ENCODE measurements at places on chromosomes 6 and 20.

GRCh38 chr6:121925024-121925423 lies 474.4 kb upstream of the HSF2 start:
- DNase-seq = no peak

GRCh38 chr20:17785007-17785406 lies 85.2 kb downstream of the BANF2 start:
- DNase-seq = no peak

DNA sequence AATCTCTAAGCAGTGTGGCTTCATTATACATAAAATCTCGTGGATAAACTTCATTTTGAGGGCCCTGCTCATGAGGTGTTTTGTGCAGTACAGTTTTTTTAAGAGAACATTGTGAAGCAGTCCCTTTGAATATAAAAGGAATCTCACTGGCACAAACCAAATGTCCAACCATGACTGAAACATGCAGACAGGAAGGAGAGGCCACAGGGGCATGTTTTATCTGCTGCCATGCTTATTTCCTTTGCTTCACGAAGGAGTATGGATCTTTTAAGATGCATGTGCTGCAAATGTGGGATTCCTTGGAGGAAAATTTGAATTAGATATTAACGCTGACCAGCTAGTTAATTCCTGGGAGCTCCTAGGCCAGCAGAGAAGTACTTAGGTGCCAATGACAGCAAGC lies 192.3 kb downstream of the DST start:
- DNase-seq = no peak

DNA sequence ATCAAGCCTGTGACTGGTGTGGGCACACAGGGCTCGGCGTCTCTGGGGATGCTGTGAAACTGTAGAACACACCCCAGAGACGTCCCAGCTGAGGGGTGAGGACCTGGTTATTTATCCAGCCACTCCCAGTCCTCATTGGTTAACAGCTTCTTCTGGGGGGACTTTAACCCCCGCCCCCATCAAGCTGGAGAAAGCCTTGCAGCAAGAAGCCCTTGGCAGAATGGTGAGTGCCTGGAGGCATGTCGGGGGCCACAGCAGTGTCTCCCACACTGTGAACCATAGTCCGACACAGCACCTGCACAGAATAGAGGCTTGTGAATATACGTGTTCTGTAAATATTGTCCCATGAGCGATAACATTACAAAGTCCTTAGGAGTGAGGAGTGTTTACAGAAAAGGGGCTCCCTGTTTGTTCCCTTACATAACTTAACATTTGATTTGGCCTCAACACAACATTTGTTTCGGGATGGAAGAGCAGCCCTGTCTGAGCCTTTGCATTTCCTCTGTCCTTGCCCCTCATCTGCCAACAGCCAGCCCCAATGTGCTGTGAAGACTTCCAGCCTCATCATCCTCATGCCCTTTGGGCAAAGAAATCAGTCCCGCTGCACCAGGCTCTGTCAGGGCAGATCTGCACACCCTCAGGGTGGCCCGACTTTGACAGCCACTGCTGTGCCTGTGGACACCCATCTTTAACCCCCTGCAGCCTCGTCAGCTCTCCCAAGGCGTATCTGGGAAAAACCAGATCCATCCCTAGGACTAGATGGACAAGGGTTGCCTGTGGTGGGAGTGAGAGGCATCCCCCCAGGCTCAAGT lies 2.2 kb upstream of the RRBP1 start:
- no peak for DNase-seq
